ENCODE measurements at places on chromosomes 2 and 18.

DNA sequence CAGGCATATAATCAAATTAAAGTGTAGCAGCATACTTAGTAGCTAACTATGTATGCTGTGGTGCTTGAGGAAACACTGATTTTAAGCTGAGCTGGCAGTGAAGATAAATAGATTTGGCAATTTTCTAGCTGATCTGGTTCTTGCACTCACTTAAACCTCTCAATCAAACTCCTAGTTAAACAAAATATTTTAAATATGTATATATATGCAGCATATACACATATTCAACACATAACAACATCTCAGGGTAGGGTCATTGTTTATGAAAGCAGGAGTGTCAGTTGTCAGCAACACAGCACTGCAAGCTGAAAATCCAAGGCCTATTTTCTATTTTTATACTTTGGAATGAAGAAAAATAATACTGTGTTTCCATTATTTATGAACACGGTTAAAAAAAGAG, 10.4 kb upstream of the FSHR start:
- no peaks in the 10 kb centered on the region for H3K36me3 ChIP-seq
- H3K27me3 ChIP-seq = no peaks in the 10 kb centered on the region
- DNase-seq = no peak

DNA sequence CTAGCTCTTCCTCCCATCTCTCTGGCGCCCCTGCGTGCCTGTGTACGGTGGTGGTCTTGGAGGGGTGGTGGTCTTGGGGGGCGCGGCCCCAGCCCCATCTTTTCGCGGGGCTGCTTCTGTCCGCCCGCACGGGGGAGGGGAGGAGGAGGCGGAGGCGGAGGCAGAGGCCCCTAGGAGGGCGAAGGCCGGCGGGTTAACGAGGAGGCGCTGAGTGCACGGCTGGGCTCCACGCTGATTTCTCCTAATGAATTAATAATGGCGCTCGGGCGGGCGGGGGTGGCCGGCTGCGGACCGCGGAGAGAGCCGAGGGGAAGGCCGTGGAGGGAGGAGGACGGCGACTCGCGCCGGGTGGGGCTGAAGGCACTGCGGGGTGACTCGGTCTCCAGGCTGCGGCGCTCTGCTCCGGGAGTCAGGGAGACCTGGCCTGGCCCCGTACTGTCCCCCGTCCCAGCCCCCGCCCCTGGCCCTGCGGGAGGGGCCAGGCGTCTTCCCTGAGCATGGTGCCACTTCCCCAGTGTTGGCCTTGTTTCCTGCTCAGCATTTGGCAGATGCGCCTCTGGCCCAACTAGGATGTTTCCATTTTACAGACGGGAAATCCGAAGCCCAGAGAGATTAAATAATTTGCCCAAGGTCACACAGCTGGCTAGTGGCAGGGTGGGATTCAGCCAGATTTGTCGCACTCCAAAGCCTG, 6.0 kb downstream of the GAREM2 start:
- H3K27me3 ChIP-seq = peaks cover 42% of the 10 kb centered on the region
- no peak overlapping the region for H3K4me3 ChIP-seq
- DNase-seq = no peak
- H3K36me3 ChIP-seq = no peaks in the 10 kb centered on the region
- H3K27ac ChIP-seq = no peak overlapping the region

GRCh38 chr2:202479610-202480009, 103.5 kb downstream of the BMPR2 start:
- H3K4me3 ChIP-seq = no peak overlapping the region
- H3K27ac ChIP-seq = peak overlapping the region; percentile 10
- no peaks in the 10 kb centered on the region for H3K27me3 ChIP-seq
- H3K4me1 ChIP-seq = peaks cover 13% of the 10 kb centered on the region

DNA sequence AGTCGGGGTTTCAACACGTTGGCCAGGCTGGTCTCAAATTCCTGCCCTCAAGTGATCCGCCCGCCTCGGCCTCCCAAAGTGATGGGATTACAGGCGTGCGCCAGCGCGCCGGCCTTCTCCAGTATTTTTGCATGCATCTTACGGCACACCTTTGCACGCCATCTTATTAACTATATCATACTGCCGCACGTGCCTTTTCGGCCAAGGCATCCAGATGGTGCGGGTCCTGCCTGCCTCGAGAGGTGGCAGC, 765 bp upstream of the ING5 start:
- no peaks in the 10 kb centered on the region for H3K27me3 ChIP-seq
- DNase-seq = no peak
- peaks cover 19% of the 10 kb centered on the region for H3K36me3 ChIP-seq
- H3K27ac ChIP-seq = peak overlapping the region; percentile 84
- H3K4me3 ChIP-seq = peak overlapping the region; percentile 79
- H3K4me1 ChIP-seq = peaks cover 27% of the 10 kb centered on the region
